Hepatocyte (in vitro differentiated cells): ENCODE measurements at places on chromosomes 5 and 9. TPM values are rescaled to one million over a fixed set of nuclear protein-coding genes. Genes with fewer than 3 reads are reported as not detected.

- no peak for DNase-seq
These were observed 41.4 kb upstream of the TIFAB start for GRCh38 chr5:135493406-135494180.

- DNase-seq: no peak
These were observed 18.3 kb downstream of the PSAT1 start for GRCh38 chr9:78314953-78315870.

The PCDHB10 gene
- 2.4 and 3.1 TPM in 2 replicates for total RNA-seq

The CREBRF gene
- 21.0 and 22.9 TPM in 2 replicates for total RNA-seq

DNA sequence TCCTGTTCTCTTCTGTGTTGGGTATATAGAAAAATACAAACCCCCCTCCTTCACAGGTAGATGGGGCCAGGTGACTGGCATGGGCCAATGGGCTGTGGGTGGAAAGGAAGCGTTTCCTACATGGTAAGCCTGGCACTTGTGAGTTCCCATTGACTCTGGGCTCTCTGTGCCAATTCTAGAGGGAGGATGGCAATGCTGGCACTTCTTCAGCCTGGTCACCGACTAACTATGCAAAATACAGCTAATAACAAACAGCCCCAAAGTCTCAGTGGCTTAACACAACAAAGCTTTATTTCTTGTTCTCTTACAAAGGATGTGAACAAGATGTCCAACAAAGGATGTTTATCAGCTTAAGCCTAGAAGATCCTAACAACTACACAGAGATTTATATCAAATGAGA lies 258.1 kb downstream of the SYK start:
- DNase-seq: no peak

The GBGT1 gene
- 10.1 and 15.5 TPM in 2 replicates for total RNA-seq

GRCh38 chr5:168592014-168592368 lies 12.8 kb upstream of the PANK3 start:
- peak; percentile 62 for DNase-seq

DNA sequence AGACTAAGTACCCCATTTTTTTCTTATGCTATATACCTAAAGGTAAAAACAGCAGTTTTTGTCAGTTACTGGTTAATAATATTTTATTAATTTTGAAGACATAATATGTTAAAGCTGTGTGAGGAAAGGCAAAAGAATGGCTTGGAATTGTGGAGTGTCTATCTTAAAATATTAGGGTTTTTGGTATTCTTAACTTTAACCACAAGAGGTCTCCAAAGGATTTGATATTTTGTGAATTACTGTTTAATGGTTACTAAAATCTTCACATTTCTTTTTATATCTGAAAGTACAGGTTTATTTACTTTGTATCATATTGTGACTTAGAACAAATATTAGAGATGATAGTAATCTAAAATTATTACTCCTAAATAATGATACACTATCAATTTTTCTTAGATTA lies 32.0 kb upstream of the DHFR start:
- DNase-seq: no peak

GRCh38 chr5:82150559-82150958 lies 127.6 kb downstream of the RPS23 start:
- DNase-seq: no peak

GRCh38 chr5:73459366-73459765 lies 10.8 kb upstream of the FOXD1 start:
- no peak for DNase-seq

GRCh38 chr5:92179651-92180050 lies 796.5 kb upstream of the ARRDC3 start:
- DNase-seq: no peak

DNA sequence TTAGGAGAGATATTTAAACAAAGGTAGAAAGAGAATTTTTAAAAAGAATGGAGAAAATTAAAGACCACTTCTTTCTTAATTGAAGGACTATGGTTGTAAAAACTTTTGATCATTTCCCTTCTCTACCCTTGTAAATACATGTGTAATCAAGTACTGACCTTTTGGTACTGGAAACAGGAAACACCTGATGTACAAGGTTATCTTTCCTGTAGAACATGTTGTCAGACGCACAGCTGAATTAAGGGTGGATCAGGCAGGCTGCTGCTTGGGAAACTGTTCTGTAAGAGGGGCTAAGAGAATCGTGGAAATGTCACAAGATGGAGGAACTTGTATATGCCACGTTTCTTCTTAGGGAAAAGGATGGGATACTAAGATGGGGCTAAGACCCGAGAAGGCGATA lies 341.6 kb downstream of the ZNF608 start:
- no peak for DNase-seq

The NAA35 gene
- total RNA-seq: 27.4 and 28.6 TPM in 2 replicates

The IL33 gene
- total RNA-seq: 2.0 and 2.1 TPM in 2 replicates

DNA sequence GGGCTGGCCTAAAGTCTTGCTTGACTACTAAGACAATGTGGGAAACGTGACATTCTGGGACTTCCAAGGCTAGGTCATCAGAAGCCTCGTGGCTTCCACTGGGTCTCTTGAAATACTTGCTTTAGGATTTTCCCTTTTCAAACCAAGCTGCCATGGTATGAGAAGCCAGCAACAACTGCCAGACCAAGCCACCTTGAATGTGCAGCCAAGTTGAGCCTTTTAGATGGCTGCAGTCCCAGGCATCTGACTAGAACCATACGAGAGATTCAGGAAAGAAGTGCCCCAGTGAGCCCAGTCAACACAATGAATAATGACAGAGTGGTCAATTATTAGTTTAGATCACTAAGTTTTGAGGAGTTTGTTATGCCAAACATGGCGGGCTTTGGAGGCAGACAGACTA lies 143.3 kb downstream of the SLF1 start:
- no peak for DNase-seq

The SLC4A9 gene
- total RNA-seq: 0.07 TPM in 1 of 2 replicates, not detected in the other

The LRRC19 gene
- 44.6 and 44.8 TPM in 2 replicates for total RNA-seq

DNA sequence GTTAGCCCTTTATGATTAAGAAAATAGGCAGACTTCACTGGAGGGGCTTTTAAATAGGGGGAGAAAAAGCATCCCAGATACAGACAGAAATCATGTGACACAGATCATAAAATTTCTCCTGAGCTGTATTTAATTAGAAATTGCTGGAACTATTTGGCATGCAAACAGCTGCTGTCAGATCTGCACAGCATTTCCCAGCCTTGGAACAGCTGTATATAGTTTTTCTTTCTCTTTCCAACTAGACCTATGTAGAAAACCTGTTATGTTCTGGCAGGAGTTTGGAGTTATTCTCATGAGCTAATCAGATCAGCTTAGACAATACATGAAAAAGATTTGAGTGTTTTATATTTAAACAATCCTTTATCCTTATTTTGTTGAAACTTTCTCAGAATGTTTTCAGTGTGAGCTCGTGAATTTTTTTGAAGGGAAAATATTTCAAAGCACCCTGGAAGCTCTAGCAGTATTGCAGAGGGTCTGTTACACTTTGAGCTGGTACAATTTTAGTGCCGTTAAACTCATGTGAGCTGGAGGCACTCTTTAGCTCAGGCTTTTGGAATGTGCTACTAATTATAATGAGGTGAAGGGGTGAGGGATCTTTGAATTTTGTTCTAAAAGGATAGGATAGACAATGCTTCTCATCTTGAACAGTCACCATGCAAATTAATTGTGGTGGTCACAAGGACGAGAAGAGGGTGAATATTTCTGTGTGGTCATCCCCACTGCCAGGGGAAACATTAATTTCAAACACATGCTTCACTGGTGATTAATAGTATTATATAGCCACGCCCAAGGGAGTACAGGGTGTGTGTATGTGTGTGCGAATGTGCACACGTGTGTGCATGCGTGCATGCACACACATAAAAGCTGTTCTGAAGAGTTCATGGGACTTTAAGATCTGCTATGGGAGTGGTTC lies 239.4 kb upstream of the FBXL7 start:
- DNase-seq: peak; percentile 5

The SV2C gene
- total RNA-seq: under 0.01 and 0.12 TPM in 2 replicates

GRCh38 chr9:126371007-126371870 lies 44.6 kb downstream of the MVB12B start:
- DNase-seq: no peak

- DNase-seq: no peak
These were observed 79.8 kb upstream of the FBXL7 start for GRCh38 chr5:15420201-15420600.

DNA sequence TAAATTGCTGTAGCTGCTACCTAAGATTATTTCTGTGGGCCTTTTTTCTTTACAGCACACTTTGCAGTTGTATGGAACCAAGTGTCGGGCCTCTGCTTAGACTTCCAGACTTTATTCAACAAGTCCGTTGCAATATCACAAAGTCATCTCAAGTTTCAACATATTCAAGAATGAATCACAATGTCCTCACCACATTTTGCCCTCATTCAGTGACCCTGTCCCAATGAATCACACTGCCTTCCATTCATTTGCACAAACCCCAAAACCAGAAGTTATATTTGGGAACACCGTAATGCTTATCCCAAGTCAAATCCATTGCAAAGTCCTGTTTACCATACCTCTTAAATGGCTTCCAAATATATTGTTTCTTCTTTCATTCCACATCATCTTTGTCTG lies 439.6 kb downstream of the CSNK1G3 start:
- DNase-seq: no peak

The OR2K2 gene
- not detected in 2 replicates for total RNA-seq

- peak; percentile 35 for DNase-seq
These were observed 80.8 kb downstream of the LMNB1 start for GRCh38 chr5:126857472-126858410.

The IFNA21 gene
- total RNA-seq: not detected in 2 replicates

The LCN9 gene
- total RNA-seq: 2.2 and 2.6 TPM in 2 replicates
